ENCODE measurements at places on chromosomes 2 and 18.

- no peak for DNase-seq
Measured at GRCh38 chr18:44117821-44118220, 562.9 kb upstream of the SETBP1 start.

DNA sequence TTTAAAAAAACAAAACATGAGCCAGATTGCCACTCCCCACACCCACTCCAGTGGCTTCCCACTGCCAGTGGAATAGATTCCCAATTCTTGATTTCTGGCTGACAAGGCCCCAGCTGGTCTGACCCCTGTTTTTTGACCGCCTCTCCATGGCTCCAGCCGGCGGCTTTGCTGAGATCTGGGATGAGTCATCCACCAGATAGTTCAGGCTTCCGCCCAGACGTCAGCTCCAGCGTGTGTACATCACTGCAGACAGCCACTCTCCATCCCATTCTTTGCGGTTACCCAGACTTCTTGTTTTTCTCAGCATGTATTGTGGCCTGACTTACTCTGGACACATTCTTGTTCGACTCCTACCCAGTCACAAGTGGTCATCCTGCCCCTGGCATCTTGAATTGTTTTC lies 227.9 kb downstream of the GBX2 start:
- no peak for DNase-seq

GRCh38 chr2:171921970-171922229 lies 361 bp upstream of the HAT1 start:
- DNase-seq: no peak

- DNase-seq: no peak
Measured at GRCh38 chr18:53629337-53629736, 595.1 kb downstream of the MBD2 start.

- DNase-seq: no peak
Measured at GRCh38 chr2:202436626-202437025, 60.5 kb downstream of the BMPR2 start.

GRCh38 chr2:74089816-74090745 lies 57.6 kb downstream of the BOLA3 start:
- DNase-seq: no peak

DNA sequence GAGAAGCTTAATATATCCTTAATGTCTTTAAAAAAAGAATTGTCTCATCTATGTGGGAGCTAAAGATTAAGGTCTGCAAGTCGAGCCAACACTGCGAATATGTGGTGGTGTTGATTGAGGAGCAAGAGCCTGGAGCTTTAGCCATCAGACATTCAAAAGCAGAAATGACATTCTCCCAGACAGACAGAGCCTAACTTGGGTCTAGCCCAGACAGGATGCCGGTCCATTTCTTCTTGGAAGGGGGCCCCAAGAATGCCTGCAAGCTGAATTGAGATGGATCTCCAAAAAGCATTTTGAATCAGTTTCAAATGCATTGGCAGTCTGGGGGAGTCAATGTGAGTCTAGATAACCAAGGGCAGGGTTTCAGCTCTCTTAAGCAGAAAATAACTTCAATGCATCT lies 30.1 kb upstream of the EML4 start:
- DNase-seq: no peak

DNA sequence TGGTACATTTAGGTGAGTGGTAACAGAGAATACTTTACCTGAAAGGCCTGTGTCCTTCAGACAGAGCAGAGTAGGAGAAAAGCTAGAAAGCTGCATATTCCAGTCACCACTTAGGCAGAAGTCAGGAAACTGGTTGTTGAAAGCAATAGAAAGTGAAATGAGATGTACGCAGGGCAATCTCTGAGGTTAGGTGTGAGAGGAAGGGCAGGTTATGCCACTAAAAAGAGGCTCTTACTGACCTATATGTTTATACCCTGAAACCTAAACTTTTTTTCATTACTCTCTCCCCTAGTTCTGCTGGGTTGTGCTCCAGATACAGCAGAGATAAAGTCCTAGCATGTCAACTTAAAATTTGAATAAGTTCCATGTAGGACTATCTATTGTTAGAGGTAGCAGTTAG lies 93.5 kb downstream of the COX7A2L start:
- DNase-seq: no peak

DNA sequence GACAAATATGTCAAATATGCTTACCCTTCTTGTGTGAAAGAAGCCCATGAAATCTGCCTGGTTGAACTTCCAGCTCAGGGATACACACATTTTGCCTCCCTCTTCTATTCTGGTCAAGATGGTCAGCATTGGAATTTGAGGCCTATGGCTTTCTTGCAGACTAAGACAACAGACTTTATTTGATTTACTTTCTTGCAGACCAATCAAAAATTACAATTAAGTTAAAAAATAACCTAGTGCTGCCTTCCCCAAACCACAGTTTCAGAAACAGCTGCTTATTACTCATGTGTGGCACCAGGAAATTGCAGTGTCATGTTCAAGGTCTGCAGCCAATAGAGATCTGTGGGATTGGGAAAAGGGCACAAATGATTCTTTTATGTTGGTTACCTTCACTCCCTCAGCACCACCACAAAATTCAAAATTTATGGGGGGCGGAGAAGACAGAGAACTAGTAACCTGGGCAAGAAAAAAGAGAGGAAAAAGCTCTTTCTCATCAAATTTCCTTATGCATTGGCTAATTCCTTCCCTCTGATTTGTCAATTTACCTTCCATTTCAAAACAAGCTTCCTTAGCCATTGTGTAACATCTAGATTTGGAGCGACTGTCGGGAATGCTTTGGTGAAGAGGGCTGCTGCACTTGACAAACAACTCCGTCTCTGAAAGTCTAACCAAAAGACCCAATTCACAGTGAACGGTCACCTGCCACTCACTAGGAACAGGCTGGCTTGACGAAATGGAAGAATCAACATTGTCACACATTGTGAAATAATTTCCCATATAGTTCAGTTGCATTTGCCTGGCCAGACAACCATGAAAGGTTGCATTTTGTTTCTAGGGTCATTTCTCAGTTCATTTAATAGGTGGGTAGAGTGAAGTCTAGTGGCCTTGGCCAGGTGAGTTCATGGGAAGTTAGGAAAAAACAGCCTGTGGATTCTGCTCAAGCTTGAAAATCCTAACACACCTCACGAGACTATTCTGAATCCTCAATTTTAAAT lies 100.4 kb upstream of the FZD5 start:
- DNase-seq: no peak

- DNase-seq: no peak
Measured at GRCh38 chr18:75083131-75083530, 125.8 kb downstream of the PTGR3 start.

DNA sequence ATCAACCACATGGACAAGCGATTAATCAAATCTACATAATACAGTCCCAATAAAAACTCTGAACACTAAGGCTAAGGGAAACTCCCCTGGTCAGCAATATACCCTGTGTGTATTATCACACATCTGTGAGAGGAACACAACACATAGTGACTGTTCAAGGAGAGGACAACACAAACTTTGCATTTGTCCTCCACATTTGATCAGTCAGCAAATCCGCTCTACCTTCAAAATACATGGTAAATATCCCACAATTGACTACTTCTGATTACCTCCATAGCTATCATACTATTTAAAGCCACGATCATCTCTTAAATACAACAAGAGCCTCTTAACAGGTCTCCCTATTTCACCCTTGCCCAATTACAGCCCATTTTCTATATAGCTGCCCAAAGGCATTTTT lies 45.6 kb downstream of the SS18 start:
- DNase-seq: no peak
